Activated naive CD4-positive, alpha-beta T cell treated with anti-CD3 and anti-CD28 coated beads, Interleukin-2, amount 10 ng/mL, durations not matched to agents 7 days and 5 days (primary cell): ENCODE measurements at places on chromosomes 6 and 20.

DNA sequence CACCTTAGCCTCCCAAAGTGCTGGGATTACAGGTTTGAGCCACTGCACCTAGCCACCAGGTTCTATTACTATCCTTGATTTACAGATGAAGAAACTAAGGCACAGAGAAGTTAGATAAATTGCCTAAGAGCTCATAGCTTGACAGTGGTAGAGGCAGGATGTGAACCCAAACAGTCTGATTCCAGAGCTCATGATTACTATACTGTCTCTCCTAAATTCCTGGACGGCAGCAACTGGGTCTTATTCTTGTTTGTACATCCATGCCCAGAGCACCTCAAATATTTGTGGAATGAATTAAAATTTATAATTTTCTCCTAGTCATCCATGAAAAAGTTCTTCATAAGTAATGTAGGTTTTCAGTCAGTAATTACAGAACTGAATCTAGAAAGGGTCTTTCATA lies 15.1 kb downstream of the PDSS2 start:
- no peaks in the 10 kb centered on the region for H3K4me1 ChIP-seq
- DNase-seq: no peak
- no peaks in the 10 kb centered on the region for H3K27me3 ChIP-seq

- H3K36me3 ChIP-seq: peaks cover 39% of the 10 kb centered on the region
- H3K4me3 ChIP-seq: no peak overlapping the region
- H3K27ac ChIP-seq: peak overlapping the region; percentile 64
- no peak for DNase-seq
These were observed 120.5 kb downstream of the NCOA3 start for GRCh38 chr20:47622118-47622665.

GRCh38 chr6:131062241-131063027 lies 611 bp downstream of the EPB41L2 start:
- H3K4me3 ChIP-seq: peak overlapping the region; percentile 83
- H3K36me3 ChIP-seq: no peaks in the 10 kb centered on the region
- DNase-seq: peak; percentile 32
- H3K27ac ChIP-seq: no peak overlapping the region

DNA sequence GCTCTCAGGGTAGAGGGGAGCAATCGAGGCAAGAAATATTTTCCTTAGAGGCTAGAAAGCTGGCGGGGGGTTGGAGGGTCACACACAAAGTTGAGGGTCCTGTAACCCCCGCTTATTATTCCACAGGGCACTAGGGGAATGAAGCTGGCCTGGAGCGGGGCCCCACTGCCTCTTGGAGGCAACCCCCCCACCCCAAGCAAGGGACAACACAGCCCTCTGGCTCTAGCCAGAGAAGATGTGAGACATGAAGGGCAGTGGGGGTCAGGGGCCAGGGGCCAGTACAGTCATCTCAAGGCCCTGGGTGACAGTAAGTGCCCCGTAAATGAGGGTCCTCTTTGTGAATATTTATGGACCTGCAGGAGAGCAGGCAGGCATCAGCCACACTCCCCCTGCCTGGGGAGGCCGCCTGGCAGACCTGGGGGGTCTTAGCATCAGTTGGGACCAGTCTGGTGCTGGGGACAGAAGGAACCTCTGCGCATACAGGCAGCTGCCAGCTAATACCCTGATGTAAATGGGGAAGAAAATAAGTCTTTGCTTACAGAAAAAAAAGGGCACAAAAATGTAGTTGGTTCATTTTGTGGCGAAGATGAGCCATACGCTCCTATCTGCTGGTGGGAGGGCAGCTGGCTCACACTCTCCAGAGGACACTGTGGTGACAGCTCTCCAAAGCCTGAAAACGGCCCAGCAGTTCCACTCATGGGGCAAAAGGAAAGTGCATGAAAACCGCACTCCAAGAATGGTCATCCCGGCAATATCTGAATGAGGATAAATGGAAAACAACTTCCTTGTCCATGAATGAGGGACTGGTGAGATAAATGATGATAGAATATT lies 21.9 kb downstream of the SPATA2 start:
- peak overlapping the region; percentile 11 for H3K27ac ChIP-seq
- peaks cover 11% of the 10 kb centered on the region for H3K36me3 ChIP-seq
- peaks cover 17% of the 10 kb centered on the region for H3K4me1 ChIP-seq
- no peak overlapping the region for H3K4me3 ChIP-seq

DNA sequence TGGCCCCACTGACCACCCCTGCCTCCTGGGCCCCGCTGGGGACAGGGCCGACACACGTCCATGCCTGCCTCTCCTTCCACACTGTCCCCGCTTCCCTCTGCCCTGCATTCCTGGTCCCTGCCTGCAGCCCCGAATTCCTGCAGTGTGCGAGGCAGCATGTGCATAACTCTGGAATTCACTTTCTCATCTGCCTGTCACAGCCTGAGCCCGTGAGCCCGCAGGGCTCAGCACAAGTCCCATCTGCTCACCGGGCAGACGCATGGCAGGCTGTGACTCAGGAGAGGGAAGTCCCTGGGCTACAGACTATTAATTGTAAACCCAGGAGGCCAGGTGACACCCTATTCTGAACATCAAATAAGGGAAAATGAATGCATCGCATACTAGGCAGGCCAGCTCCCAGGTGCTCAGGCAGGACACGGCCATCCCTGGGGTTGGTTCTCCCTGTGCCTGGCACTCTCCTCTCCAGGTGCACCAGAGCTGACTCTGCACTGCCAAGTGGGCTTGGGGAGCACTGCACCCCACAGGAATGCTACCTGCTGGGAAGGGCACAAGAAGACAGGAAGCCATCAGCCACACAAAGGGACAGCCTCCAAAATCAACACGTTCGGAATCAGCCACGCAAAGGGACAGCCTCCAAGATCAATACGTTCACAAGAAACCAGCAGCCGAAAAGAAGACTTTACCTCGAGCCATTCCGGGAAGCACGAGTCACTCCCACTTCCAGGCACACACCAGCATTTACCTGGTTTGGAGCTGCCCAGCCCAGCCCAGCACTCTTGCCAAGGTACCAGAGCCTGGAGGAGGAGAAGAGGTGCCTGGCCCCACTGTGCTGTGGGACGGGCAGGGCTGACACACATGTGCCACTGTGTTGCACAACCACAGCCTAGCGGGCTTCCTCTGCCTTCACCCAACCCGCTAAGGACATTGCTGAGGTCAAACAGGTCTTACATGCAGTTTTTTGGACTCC lies 65.9 kb downstream of the DLL1 start:
- peaks cover 15% of the 10 kb centered on the region for H3K4me1 ChIP-seq
- H3K36me3 ChIP-seq: no peaks in the 10 kb centered on the region
- peak overlapping the region; percentile 75 for H3K27ac ChIP-seq
- H3K27me3 ChIP-seq: peaks cover 15% of the 10 kb centered on the region
- peak; percentile 7 for DNase-seq

GRCh38 chr6:47106721-47107197 lies 64.6 kb upstream of the ADGRF1 start:
- H3K4me3 ChIP-seq: no peak overlapping the region
- peaks cover 5% of the 10 kb centered on the region for H3K27me3 ChIP-seq
- H3K4me1 ChIP-seq: no peaks in the 10 kb centered on the region
- H3K36me3 ChIP-seq: no peaks in the 10 kb centered on the region

GRCh38 chr20:13238001-13238653 lies 17.1 kb downstream of the ISM1 start:
- H3K4me1 ChIP-seq: no peaks in the 10 kb centered on the region
- H3K27ac ChIP-seq: no peak overlapping the region
- H3K27me3 ChIP-seq: peaks cover 3% of the 10 kb centered on the region
- H3K4me3 ChIP-seq: no peak overlapping the region

- H3K27me3 ChIP-seq: peaks cover 80% of the 10 kb centered on the region
- no peak for DNase-seq
- no peak overlapping the region for H3K4me3 ChIP-seq
- H3K27ac ChIP-seq: no peak overlapping the region
- H3K36me3 ChIP-seq: no peaks in the 10 kb centered on the region
These were observed 50.2 kb downstream of the ERMARD start for GRCh38 chr6:169801396-169802160.

DNA sequence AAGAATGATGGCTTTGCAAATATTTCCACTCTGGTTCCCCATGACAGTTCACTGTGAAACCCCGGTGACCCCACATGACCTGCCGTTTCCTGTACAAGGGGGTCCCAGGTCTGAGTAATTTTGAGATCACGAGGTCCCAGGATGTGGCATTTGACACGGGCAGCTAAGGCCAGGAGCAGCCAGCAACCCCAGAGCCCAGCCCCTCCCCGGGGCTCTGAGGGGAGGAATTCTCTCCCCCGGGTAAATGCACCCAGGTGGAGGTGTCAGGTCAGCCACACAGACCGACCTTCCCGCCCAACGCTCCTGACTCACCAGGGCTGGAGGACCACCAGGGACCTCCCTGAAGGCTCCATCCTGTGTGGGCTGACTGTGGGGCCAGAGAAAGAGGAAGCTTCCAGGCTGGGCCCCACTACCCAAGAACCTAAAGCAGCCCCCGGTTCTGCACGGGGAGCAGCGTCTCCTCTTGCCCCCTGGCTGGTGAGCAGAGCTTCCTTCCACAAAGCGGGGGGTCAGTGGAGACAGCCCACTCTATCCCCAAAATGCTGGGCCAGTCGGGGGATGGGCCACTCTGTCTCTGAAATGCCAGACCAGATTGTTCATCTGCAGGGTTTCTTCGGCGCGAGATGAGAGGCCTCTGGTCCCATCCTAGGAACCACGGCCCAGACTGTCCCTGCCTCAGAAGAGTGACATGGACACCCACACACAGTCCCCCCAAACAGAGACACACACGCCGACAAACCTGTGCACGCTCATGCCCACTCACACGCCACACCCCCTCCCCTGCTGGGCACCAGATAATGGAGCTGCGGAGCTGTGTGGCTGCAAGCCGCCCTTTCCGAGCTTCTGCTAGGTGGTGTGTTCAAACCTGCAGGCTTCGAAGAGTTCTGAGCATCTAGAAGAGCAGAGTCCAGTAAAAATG lies 23.4 kb upstream of the SLCO4A1 start:
- peaks cover 62% of the 10 kb centered on the region for H3K4me1 ChIP-seq
- peaks cover 10% of the 10 kb centered on the region for H3K27me3 ChIP-seq
- peak overlapping the region; percentile 35 for H3K4me3 ChIP-seq
- peak; percentile 64 for DNase-seq
- H3K36me3 ChIP-seq: no peaks in the 10 kb centered on the region
